ENCODE measurements at places on chromosomes 2 and 18.

DNA sequence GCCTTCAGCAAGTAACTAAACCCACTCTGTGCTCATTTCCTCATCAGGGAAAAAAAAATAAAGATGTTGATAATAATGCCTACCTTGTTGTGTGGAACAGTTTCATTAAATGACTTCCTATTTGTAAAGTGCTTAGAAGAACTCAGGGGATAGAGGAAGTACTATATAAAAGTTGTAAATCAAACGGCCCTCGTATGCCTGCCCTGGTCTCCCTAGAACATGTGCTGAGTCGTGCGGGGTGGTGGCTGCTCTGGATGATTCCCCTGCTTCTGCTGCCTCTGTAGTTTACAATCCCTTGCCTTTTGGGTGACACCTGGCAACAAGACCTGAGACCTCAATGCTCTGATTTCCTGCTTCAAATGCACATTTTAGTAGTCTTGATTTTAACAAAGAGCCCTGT is 170.0 kb downstream of the CERS6 start:
- no peak for DNase-seq

GRCh38 chr2:134259994-134260393 is 6.1 kb downstream of the MGAT5 start:
- DNase-seq: no peak

DNA sequence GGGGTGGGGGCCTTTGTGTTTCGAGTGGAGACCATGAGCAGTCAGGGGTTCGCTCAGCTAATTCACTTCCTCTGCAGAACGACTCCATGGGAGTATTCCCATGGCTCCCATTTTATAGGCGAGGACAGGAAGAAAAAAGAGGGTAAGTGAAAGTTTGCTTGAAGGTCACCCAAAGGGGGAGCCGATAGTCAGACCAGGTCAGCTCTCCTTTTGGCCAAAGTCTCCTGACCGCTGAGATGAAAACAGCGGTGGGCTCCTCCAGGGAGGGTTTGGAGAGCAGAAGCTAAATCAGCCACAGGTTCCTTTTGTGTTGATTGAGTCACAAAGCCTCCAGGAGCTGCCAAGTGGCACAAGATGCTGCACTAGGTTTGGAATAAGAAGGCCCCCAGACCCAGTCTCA is 34.1 kb upstream of the CTAGE1 start:
- no peak for DNase-seq

DNA sequence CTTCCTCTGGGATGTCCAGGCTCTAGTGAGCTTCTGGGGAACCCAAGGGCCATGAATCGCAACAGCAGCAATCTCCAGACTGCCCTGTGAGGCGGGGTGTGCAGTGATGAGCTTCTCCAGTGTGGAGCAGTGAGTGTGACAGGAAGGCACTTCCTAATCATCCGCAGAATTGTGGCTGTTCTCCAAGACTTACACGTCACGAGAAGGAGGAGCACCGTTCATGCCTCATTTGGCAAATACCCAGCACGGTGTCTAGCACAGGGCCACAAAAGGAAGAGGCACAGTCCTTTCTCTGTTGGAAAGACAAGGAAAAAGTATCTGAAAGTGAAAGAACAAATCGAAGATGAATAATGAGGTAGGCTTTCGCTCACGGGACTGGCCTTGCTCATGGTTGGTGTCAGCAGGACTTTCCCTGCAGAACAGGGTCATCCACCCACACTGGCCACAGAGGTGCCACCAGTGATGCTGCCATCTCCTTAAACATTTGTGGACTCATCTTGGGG is 125.1 kb upstream of the HAAO start:
- DNase-seq: no peak

- DNase-seq: no peak
These were observed 25.7 kb upstream of the PLA2R1 start for GRCh38 chr2:160087854-160088745.

DNA sequence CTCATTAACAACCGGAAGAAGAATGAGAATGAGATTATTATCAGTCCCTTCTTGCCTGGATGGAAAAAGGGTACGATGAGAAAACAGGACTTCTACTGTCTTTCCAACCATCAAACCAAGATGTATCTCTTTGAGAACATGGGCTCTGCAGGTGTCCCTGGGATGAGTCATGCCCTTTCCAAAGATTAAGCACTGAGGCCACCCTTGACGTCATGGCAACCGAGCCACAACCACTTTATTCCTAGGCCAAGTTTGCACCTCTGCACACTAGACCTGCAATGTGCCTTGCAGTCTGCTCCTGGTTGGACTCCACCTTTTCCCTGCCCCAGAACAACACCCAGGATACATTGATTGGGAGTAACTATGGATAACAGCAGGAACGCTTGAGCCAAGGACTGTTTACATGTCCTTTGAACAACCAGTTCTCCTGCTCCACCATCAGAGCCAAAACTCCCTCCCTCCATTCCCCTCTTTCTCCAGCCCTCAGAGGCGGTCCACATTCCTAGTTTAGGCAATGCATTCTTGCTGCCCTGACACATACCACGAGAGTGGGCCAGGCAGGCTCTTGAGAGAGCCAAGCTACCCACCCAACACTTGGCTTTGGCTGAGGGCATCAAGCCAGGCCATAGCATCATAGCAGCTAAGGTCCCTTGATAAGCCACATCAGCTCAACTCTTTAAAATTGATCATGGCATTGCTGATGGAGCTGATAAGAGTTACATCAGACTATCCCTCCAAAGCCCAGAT is 310.7 kb downstream of the TNS1 start:
- DNase-seq: no peak

DNA sequence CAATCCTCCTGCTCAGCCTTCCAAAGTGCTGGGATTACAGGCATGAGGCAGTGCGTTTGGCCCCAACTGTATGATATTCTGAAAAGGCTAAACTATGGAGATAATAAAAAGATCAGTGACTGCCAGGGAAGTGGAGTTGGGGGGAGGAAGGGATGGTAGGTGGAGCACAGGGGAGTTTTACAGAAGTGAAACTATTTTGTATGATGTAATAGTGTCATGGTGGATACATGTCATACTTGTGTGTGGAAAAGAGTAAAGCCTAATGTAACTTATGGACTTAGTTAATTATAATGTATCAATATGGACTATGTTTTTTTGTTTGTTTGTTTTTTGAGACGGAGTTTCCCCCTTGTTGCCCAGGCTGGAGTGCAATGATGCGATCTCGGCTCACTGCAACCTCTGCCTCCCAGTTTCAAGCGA is 2.9 kb upstream of the GGCX start:
- DNase-seq: no peak

- no peak for DNase-seq
These were observed 761.8 kb upstream of the ACVR2A start for GRCh38 chr2:147082850-147083522.

DNA sequence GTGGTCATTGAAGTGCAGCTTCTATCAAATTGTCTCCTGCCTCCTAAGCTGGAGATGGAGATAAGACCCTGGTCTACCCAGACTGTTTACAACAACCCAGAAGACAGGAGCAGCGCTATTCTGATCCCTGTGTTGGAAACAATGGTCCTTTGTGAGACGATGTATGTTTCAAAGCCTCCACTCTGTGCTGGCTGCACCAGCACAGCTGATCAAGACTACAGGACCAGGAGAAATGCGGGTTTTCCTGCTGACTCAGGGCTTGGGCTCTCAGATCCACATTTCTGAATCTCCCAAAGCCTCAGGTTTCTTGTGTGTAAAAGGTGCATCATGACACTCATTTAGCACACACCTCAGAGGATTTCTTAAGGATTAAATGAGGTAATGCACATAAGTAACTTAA is 92.0 kb downstream of the POU3F3 start:
- no peak for DNase-seq

GRCh38 chr18:59189746-59190145 is 30.2 kb upstream of the GRP start:
- no peak for DNase-seq

GRCh38 chr2:12178289-12179080 is 432.1 kb downstream of the LPIN1 start:
- no peak for DNase-seq

Measured in cerebellar nuclear complex (tissue), 1 donor.